ENCODE measurements at places on chromosomes 2 and 18. TPM values are rescaled to one million over a fixed set of nuclear protein-coding genes. Genes with fewer than 3 reads are reported as not detected.

DNA sequence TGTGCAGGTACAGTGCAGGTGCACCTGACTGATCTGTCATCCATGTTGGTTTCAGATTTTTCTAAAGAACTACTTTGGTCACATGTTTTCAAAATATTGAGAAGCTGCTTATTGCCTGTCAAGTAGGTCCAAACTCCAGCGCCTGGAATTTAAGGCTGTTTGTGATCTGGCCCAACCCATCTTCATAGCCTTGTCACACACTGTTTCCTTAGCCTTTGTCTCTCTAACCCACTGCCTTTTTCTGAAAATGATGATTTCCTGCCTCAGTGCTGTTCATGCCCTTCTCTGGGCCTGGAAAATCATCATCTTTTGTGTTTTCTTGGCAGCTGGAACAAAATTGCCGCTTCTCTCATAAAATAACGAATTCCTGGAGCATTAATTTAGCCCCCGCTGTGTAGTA lies 7.2 kb downstream of the LIMS1 start:
- no peaks in the 10 kb centered on the region for H3K27me3 ChIP-seq
- peaks cover 27% of the 10 kb centered on the region for H3K4me1 ChIP-seq
- H3K4me3 ChIP-seq = no peak overlapping the region

The ZNF24 gene
- 89.3 TPM for total RNA-seq

GRCh38 chr2:118223511-118223991 lies 135.3 kb downstream of the INSIG2 start:
- H3K27me3 ChIP-seq = peaks cover 84% of the 10 kb centered on the region
- H3K27ac ChIP-seq = peak overlapping the region; percentile 70
- peaks cover 41% of the 10 kb centered on the region for H3K4me1 ChIP-seq
- DNase-seq = peak; percentile 4

GRCh38 chr2:143968360-143968759 lies 551.6 kb downstream of the ZEB2 start:
- no peaks in the 10 kb centered on the region for H3K27me3 ChIP-seq
- no peaks in the 10 kb centered on the region for H3K36me3 ChIP-seq

GRCh38 chr2:127181851-127182250 lies 38.2 kb downstream of the CYP27C1 start:
- no peaks in the 10 kb centered on the region for H3K27me3 ChIP-seq
- no peak for DNase-seq
- H3K36me3 ChIP-seq = peaks cover 18% of the 10 kb centered on the region
- H3K4me1 ChIP-seq = peaks cover 2% of the 10 kb centered on the region
- H3K27ac ChIP-seq = no peak overlapping the region
- no peak overlapping the region for H3K4me3 ChIP-seq

GRCh38 chr18:44128365-44128764 lies 552.3 kb upstream of the SETBP1 start:
- no peak for DNase-seq
- no peaks in the 10 kb centered on the region for H3K36me3 ChIP-seq
- no peak overlapping the region for H3K27ac ChIP-seq
- no peak overlapping the region for H3K4me3 ChIP-seq
- H3K27me3 ChIP-seq = no peaks in the 10 kb centered on the region

GRCh38 chr2:75053484-75054112 lies 95.2 kb downstream of the POLE4 start:
- DNase-seq = peak; percentile 16
- H3K4me1 ChIP-seq = peaks cover 7% of the 10 kb centered on the region
- H3K27ac ChIP-seq = no peak overlapping the region
- H3K36me3 ChIP-seq = no peaks in the 10 kb centered on the region

GRCh38 chr2:184877909-184878308 lies 279.6 kb downstream of the ZNF804A start:
- no peak overlapping the region for H3K4me3 ChIP-seq
- no peaks in the 10 kb centered on the region for H3K36me3 ChIP-seq
- no peaks in the 10 kb centered on the region for H3K4me1 ChIP-seq
- no peak overlapping the region for H3K27ac ChIP-seq
- DNase-seq = no peak

The KIAA2012 gene
- 0.07 TPM for total RNA-seq
